HepG2 (cell line): ENCODE measurements at places on chromosomes 2 and 18.

- DNase-seq, result no peak
Observed at GRCh38 chr18:51447351-51448342, 250.2 kb upstream of the MEX3C start.

DNA sequence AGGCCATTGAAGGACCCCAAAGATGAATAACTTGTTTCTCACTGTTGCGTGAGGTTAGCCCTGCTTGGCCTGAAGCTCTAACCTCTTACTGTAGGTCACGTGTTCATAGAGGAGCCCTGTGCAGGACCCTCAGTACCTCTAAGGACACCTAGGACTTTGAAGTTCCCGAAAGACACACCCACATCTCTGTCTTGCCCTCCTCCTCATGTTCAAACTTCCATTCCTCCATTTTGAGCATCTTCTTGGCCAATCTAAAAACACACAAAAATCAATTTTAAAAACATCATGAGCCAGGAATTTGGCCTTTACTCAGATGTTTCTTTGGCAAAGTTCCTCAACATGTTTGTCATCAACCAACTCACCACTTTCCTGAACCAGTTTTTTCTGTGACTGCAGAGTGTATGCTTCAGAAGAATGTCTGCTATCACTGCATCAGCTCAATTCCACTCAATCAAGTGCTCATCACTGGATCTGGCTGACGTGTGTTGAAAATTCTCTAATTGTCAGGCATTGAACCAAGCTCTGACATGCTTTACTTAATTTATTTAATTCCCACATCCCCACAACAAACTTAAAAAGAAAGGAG is 101.6 kb downstream of the AP1S3 start:
- DNase-seq, result no peak

DNA sequence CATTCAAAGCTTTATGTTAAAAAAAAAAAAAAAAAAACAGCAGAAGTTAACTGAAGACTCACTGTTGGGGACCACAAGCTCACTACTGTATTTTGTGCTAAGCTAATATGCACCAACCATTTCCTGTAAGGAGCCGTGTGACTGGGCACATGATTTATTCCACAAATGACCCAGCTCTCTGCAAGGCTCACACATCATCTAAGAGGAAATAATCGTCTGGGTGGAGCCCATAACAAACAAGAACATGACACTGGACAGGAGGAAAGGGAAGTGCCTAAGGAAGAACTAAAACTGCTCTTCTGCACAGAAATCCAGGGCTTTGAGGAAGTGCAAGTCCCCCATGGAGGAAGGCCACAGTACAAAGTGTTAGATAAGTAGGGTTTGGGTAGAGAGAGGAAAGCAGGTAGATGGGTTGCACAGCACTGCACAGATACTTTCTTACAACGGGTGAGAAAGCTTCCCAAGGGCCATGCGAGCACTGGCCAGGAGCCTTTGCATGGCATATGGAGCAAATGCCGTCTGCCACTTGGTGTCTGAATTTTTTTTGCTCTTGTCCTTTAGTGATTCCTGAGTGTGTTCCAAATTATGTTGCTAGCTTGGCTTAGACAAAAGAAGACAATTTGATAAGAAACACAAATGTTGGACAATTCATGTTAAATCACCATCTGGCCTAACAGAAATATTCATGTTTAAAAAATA is 24.4 kb downstream of the NFE2L2 start:
- DNase-seq, result no peak

DNA sequence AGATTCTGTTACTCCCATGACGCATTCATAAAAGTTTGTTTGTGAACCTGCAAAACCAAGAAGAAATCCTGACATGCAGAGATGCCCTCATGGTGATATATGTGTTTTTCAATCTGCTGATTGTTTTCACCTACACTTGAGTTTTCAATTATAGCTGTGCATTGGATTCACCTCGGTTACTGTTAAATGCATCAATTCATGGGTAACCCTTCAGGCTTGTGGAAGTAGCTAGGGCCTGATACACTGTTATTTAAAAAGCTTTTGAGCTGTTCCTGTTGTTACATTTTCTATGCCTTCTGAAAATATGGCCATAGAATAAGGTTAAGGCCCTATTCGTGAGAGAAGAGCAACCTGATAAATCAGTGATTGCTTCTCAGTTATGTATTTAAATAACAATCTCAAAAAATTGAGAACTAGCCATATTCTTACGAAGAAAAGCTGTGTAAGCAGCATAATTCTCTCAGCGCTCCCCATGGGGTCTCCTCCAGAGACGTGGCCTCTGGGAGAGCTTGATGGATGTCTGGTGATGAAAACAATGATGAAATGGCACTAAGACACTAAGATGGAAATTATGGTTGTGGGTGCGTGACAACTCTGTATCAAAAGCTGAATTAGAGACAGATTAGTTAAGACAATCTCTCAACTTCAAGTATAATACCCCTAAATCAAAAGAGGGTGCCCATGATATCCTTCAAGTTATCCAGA is 60.5 kb downstream of the RIT2 start:
- DNase-seq, result no peak

DNA sequence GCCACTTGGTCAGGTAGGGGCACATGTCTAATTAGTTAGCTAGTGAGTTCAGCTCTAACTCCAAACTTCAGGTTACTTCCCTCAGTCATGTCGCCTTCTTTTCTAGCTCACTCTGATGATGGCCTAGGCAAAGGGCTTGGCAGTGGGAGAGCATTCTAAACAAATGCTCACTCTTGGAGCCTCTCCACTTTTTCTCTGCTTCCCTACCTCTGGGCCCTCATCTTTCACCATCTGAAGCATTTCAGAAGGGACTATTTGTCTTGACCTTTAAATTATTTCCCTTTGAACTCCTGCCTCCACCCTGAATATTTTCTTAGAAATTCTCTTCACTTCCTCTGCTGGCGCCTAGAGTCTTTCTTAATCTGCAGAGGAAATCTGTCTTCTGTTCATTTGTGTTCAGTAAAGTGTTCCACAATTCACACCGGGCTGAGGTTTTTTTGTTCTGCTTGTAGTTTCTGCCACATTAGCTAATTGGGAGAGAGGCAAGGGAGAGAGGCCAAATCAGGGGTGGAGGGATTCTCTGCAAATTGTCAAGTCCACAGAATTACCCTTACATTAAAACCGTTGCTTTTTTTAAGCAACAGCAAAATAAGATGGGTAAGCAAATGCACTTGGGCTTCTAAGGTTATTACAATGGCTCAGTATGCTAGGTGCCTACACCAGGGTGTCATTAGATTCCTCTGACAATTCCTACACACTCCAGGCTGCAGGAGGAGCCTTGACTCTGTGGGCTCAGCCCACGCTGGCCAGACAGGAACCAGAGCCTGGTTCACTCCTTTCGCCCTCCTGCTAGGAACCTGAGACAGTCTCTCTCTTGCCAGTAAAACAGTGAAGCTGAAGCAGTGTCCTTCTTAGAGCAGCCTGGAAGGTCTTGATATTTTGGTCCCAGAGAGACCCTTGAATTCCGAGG is 5.5 kb downstream of the MSGN1 start:
- DNase-seq, result no peak

- DNase-seq, result peak; percentile 16
Observed at GRCh38 chr2:210128961-210129360, 42.2 kb downstream of the KANSL1L start.

DNA sequence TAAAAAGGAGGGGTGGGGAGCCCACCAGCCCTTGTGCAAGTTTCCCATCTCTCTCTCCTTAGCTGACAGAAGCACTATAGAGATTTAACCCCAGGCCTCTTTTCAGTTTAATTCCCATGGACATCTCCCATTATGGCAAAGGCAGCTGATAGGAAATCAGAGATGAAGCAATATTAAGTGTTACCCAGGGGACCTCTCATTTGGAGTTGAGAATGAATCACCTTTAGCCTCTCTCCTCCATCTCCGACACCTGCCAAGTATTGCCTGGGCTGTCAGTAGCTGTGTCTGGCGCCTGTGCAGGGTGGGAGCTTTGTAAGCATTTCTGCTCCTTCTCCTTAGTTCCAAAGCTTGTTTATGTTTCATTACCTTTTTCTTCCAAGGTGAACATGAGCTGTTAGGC is 109.0 kb downstream of the AQP4 start:
- DNase-seq, result no peak

DNA sequence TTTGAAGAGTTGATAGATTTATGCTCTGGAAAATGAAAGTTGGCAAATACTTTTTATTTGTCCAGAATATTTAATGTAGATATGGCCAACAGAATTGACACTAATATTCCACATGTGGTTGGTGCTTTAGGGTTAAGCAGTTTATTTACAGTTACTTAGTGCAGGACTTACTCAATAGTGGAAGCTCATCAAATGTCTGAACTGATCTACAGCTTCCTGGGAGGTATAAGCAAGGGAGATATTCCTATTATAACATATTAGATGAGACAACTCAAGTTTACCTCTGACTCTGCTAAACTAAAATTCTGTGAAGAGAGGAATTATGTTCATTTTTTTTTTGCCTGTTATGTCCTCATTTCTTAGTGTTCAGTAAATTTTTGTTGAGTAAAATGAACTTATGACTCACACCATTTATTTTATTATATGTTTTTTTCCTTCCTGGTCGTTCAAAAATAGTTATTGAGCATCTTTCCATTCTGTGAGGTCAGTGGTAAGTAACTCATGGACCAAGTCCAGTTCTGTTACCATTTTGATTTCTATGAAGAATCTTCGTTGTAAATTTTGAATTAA is 13.6 kb downstream of the ABI2 start:
- no peak for DNase-seq

GRCh38 chr18:78996741-78997490 is 17.3 kb downstream of the SALL3 start:
- DNase-seq, result no peak

DNA sequence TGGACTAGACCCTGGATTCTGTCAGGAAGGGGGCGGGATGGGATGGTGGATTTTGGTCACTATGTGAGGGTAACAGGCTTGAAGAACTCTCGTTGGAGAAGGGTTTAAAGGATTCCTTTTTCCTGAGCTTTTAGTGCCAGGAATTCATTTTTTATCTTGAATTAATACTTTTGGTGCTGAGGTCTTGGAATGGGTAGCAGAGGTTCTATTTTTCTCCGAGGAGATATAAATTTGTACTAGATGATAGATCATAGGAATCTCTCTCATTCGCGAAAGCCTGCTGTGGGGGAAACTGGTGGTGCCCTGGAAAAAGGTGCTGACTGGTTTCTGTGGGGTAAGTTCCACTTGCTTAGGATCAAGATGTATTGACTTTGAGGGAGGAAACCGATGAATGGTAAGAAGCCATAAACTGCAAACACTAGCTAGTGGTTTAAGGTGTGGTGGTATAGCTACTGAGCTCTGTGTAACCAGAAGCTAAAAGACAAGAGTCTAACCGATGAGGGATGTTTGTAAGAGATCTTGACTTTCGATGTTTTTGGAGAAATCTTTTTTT is 706 bp downstream of the AGPS start:
- DNase-seq, result no peak

GRCh38 chr2:189527041-189527750 is 53.4 kb downstream of the SLC40A1 start:
- DNase-seq, result no peak

DNA sequence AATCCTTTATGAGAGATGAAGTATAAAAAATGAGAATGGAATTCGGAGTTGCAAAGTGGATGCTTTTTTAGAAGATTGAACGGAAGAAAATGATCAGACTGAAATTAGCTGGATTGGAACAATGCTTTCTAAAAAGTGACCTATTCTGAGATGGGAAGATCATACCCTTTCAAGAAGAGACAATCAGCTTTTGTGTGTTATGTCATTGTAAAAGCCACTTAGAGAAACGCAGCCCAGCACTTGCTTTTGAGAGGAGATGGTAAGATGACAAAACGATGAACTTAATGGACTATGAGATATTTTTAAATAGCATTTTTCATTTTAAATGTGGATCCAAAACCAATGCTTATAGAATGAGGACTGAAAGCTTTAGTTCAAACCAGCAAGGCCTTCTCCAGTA is 871.4 kb upstream of the KLHL29 start:
- no peak for DNase-seq

GRCh38 chr2:36369716-36370115 is 14.1 kb downstream of the CRIM1 start:
- no peak for DNase-seq

- peak; percentile 73 for DNase-seq
Observed at GRCh38 chr2:177392373-177393202, at the start of gene AGPS. AGPS (plus strand) TSS chr2:177392773; CDS start chr2:177392790, 17 bp downstream.

GRCh38 chr2:58521803-58522554 is 280.9 kb upstream of the FANCL start:
- DNase-seq, result no peak

GRCh38 chr2:172430027-172430426 is 2.6 kb downstream of the ITGA6 start:
- DNase-seq, result no peak

DNA sequence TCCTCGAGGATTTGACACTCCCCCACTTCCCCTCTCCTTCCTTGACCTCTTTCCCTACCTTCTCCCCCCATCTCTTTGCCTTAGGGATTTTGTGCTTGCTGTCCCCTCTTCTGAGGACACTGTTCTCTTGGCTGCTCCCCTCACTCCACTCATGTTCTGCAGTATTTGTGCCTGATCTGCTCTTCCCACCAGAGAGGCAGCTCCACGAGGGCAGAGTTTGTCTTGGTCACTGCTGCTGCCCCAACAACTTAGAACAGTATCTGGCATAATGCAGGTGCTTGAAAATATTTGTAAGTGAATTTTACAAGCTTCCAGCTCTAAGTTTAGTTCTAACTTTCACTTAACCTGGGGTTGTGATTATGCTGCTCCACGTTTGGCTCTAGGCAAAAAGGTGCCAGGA is 10.0 kb upstream of the WIPF1 start:
- DNase-seq, result no peak

GRCh38 chr18:13548106-13548819 is 178.1 kb downstream of the FAM210A start:
- no peak for DNase-seq

DNA sequence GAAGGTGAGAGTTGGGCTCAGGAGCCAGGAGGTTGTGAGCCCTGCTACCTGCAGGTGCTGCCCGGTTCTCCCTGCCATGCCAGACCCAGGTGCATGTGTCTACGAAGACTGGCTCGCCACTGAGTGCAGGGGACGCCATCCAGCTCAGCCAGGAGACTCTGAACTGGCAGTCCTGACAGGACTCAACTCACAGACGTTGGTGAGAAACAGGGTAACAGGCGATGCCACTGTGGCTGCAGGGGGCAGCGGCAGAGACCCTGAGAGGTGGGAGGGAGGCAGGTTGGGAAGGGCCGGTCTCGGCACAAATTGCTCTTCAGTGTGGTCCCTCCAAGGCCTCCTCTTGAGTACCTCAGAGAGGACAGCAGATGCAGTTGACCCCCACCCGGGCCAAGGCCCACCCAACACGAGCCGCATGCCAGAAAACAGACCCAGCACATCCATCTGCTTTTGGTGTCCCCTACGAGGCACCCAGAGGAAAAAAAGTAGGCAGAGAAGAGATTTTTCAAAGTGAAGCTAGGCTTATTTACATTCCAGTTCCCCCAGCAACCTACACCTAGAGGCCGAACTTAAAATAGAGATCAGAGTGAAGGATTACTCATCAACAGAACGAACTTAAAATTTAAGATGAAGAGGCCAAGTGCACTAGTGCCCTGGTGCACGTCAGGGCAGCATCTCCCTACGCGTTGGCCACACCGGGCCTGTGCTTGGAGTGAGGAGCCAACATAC is 184.8 kb downstream of the SEPTIN10 start:
- DNase-seq, result no peak

DNA sequence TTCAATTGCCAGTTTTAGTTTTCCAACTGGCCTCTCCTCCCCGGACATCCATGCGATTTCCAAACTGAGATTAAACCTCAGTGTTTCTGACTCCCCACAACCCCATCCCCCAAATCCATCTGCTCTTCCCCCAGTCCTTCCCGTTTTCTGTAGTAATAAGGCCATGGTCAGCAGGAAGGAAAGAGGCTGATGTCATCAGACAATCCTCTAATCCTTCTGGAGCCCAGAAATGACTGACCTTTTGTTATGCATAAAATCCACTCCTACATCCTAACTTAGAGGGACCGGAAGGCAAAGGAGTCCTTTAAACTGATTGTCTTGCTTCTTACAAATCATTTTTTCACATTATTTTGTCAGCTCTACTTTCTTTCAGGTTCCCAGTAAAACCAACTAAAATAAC is 155.8 kb downstream of the INO80D start:
- DNase-seq, result no peak
